RPMI8226 (cell line): ENCODE measurements at places on chromosomes 7 and 10.
A peak's percentile ranks its signal among the peaks of the same experiment; 100 is the strongest.

GRCh38 chr10:77906951-77907421 lies 19.6 kb downstream of the DLG5 start:
- no peak for DNase-seq

GRCh38 chr10:119305860-119306513 lies 98.6 kb downstream of the GRK5 start:
- peak; percentile 87 for DNase-seq

- peak; percentile 31 for DNase-seq
These were observed 24.1 kb upstream of the PNLIP start for GRCh38 chr10:116521424-116522290.

GRCh38 chr7:73829505-73829904 lies 1.3 kb upstream of the CLDN4 start:
- DNase-seq, result no peak

- DNase-seq, result no peak
These were observed 8.5 kb upstream of the HK1 start for GRCh38 chr10:69269761-69270160.

- DNase-seq, result no peak
These were observed 174.6 kb downstream of the FAM107B start for GRCh38 chr10:14600065-14600464.

DNA sequence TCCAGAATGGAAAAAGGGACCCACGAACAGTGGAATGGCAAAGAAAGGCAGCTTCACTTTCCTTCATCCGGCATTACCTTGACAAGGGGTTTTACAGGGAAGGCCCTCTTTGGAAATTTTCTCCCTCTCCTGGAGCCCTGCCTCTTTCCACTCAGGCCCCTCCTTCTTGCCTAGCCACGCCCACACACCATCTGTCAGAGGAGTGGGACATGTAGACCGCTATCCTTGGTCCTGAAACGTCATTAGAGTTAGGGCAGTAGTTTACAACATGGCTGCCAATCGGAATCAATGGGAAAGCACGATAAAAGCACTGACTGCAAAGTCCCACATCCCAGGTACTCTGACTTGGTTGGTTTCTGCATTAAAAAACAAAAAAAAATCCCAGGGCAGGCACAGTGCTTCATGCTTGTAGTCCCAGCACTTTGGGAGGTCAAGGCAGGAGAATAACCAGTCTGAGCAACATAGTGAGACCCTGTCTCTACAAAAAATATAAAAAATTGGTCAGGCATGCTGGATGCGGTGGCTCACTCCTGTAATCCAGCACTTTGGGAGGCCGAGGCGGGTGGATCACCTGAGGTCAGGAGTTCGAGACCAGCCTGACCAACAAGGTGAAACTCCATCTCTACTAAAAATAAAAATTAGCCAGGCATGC lies 96.4 kb downstream of the MARCHF5 start:
- peak; percentile 61 for DNase-seq

DNA sequence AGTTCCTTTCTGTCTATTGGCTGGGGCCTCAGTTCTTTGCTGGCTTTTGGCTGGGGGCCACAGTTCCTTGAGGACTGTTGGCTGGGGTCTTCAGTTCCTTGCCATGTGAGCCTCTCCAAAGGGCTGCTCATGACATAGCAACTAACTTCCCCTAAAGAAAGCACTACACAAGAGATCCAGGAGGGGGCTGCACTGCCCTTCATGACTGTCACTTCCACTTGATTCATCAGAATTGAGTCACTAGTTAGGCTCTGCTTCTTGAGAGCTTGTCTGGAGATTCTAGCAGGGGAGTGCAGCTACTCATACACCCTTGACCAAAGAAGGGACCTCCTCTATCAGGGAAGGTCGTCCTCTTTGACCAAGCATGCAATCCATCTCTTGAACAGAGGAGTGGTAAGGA lies 38.0 kb upstream of the MKX start:
- no peak for DNase-seq

- peak; percentile 59 for DNase-seq
These were observed 20.0 kb downstream of the RBM17 start for GRCh38 chr10:6108631-6109443.

GRCh38 chr10:112678987-112679386 lies 232.0 kb downstream of the VTI1A start:
- no peak for DNase-seq

DNA sequence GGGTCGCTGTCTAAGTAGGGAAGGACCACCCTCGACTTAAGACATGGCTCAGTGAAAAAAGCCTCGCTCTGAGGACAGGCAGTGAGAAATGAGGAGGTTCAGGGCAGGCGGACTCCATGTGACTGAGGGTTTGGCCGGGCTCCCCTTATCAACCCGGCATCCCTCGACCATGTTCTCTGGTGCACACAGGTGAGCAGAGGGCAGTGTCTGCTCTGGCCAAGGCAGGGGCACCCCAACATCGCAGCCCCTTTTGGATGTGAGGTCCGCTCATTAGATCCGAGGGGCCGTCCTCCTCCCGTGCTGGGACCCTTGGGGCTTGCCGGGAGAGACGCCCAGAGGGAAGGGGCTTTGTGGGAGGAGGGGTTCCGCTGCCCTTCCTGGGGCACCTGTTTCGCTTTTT lies 475.1 kb downstream of the DNAJB6 start:
- DNase-seq, result no peak
